Stomach (tissue), 19 donors: ENCODE measurements at places on chromosomes 2 and 18.

GRCh38 chr2:39567507-39567906 lies 98.2 kb upstream of the TMEM178A start:
- no peak for DNase-seq

- DNase-seq, result peak; percentile 67
Measured at GRCh38 chr2:29012211-29012681, 31.1 kb downstream of the TOGARAM2 start.

GRCh38 chr2:102100371-102101096 lies 42.0 kb upstream of the IL1R1 start:
- no peak for DNase-seq

GRCh38 chr18:72601944-72602343 lies 57.8 kb upstream of the CBLN2 start:
- no peak for DNase-seq

GRCh38 chr2:83817511-83817910 lies 641.6 kb downstream of the SUCLG1 start:
- no peak for DNase-seq

- peak; percentile 32 for DNase-seq
Measured at GRCh38 chr2:3233877-3234276, 143.7 kb downstream of the EIPR1 start.

DNA sequence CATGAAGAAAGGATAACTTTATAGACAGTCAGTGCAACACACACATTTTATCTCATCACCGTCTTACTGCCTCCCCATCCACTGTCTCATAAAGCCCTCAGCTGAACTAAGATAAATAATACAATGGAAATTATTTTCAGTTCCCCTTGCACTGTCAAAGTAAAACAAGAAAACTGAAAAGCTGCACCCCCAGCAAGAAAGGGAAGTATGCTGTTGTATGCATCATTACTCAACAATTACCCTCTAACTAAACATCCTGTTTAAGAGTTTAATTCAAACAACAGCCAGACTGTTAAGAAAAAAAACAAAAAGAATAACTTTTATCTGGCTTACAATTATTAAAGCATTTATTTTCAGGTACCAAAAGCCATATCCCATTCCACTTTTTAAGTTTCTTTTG lies 25.0 kb downstream of the MPPE1 start:
- no peak for DNase-seq

DNA sequence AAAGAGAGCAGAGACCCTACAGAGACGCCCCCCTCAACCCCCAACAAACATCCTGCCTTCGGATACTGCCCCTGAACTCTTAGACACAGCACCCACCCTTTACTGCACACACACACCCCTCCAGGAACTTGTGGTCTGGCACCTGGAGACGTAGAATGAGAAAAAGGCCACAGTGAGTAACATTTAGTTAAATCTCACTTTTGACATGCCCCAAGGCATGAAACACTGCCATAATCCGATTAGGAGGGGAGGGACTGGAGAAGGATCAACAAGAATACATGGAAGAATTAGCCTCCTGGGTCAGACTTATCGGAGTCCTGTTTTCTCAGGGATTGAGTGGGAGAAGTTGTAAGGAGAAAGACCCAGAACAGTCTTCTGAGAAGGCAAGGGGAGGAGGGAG lies 4.1 kb downstream of the CDK5R2 start:
- DNase-seq, result no peak

DNA sequence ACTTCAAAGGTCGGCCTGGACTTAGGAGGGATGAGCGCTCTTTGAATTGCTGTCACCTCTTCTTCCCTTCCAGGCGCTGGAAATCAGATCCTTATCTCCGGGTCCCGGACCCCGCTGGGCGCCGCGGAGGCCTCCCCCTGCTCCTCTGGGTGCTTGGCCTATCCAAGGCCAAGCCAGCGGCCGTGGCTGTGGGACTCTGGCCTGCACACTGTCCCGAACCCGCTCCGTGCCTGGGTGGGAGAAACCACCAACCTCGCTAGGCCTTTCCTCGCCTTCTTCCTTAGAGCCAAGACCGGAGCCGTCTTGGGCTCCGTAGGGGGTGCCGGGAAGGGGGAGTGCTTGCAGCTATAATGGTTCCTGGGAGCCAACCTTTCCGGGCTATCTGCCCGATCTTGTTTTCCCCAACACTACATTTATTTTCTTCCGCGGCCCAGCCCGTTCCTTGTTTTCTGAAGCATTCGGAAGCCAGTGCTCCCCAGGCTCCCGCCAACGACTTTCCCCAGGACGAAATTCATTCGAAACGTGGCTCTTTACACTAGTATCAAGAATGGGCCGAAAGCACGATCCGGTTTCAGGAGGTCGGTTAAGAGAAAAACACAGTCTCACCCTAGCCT lies 2.4 kb downstream of the OSR1 start:
- peak; percentile 24 for DNase-seq

DNA sequence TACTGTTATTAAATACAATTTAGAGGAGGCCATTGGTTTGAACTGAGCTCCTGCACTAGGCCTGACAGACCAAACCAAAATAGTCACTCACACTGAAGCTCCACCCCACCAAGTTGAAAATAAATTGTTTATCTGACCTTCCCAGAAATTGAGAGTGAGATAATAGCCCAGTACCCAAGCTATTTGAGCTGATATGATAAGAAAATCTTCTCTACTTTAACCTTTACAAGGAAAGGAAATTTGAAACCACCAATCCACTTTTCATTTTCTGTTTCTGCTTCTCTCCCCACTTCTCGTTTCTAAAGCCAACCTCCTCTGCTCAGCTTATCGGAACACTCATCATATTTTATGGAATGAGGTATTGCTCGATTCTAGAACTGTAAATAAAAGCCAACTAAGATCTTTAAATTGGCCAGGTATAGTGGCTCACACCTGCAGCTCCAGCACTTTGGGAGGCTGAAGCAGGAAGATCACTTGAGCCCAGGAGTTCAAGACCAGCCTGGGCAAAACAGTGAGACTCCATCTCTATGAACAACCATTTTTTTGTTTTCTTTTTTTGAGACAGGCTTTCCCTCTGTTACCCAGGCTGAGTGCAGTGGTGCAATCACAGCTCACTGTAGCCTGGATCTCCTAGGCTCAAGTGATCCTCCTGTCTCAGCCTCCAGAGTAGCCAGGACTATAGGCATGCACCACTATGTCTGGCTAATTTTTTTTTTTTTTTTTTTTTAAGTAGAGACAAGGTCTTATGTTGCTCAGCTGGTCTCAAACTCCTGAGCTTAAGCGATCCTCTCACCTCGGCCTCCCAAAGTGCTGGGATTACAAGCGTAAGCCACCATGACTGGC lies 13.3 kb upstream of the GALM start:
- DNase-seq, result no peak

- no peak for DNase-seq
Measured at GRCh38 chr2:112881217-112881985, 29.6 kb upstream of the IL37 start.

- no peak for DNase-seq
Measured at GRCh38 chr2:126275098-126275497, 380.9 kb upstream of the GYPC start.

- DNase-seq, result peak; percentile 55
Measured at GRCh38 chr2:241545106-241545505, 13.4 kb upstream of the BOK start.

DNA sequence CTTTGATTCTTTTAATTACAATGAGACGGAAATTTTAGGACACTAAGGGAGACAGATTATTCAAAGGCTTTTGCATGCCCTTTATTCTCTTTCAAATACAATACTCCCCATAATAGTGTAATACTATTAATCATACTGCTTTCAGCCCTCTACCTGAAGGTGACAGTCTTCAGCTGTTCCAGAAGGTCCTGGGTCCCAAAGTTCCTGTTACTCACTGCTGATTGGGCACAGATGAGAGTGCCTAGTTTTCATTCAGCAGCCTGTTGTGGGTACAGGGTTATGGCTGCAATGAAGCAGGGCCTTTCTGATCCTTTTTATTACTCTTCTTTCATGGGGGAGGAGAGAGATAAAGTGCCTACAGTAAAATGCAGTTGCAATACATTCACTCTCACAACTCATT lies 80.2 kb downstream of the NUP35 start:
- DNase-seq, result no peak

- DNase-seq, result no peak
Measured at GRCh38 chr2:84492571-84492970, 23.7 kb upstream of the DNAH6 start.

DNA sequence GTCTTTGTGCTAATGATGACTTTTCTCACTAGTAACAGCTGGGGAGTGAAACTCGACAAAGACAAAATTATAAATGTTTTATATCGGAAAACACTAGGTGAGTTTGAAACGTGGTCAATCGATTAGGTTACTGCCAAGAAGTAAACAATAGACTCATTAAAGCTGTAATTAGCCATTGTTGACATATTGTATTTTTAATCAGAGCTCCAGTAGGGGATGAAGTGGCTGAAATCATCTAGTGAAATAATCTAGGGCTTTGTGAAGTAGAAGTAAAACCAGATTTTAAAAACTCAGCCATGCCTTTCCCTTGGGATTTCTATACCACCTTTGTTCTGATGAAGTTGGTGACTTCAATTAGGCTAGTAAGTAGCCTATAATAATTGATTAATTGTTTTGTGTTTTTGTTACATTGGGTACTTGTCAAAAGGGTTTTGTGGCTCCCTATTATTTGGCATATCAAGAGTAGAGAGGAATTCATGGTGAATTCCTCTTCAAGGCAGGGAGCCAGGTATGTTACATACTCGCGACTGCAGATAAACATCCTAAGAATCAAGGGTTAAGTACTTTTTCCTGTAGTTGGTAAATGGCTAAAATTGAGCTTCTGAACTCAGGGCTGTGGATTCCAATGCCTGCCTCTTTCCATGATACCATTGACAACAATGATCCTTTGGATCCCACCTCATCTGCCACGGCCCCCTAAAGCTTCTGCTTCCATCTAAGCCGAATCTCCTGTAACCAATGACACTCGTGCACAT lies 31.6 kb downstream of the RAB27B start:
- DNase-seq, result no peak

- no peak for DNase-seq
Measured at GRCh38 chr2:29456429-29456828, 341.2 kb downstream of the CLIP4 start.

- DNase-seq, result no peak
Measured at GRCh38 chr2:69381337-69381737, 5.7 kb downstream of the GFPT1 start.

DNA sequence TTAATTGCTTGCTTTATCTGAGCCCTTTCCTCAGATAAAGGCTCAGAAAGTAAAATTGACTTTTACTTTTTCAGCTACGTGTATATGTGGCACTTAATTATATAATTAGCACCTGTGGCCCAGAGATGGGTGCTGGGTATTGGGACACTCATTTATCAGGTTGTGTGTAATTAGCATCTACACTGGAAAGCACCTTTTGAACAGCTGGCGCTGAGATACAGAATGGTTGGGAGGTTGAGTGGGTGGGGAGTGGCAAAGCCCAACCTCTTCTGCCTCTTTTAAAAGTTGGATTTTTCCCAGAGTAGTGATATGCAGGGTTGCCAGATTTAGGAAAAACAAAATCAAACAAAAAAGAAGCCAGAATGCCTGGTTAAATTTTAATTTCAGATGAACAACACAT lies 23.9 kb downstream of the SPTBN1 start:
- DNase-seq, result no peak

GRCh38 chr2:196186266-196186980 lies 15.0 kb upstream of the STK17B start:
- no peak for DNase-seq

GRCh38 chr18:74598350-74599001 lies 806 bp downstream of the ZNF407 start:
- DNase-seq, result peak; percentile 89

GRCh38 chr2:20675701-20676352 lies 8.9 kb downstream of the GDF7 start:
- DNase-seq, result peak; percentile 65

- no peak for DNase-seq
Measured at GRCh38 chr18:49648326-49648725, 86.5 kb downstream of the LIPG start.

DNA sequence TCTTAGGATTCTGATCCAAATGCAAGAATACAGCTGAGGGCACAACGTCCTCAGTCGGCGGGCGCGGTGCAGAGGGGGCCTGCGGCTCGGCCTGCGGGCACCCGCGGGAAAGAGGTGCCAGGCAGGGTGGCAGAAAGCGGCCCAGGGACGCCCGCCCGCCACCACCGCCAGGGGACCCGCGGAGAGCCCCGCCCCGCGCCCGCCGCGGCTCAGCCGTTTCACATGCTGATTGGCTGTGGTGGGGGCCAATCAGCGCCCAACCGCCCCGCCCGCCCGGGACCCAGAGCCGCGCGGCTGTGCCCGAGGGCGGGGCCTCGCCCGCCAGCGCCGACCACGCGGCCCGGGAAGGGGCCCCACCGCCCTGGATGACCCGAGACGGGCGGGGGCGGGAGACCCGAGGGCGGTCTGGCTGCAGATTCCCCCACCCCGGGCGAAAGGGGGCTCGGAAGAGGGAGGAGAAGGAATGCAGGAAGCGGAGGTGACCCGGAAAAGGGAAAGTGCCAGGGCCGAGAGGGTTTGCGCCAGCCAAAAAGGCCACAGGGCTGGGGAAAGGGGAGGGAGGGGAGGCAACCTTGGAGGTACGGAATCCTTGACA lies 8.0 kb downstream of the IRS1 start:
- peak; percentile 97 for DNase-seq

GRCh38 chr18:26794230-26795101 lies 71.0 kb downstream of the AQP4 start:
- DNase-seq, result peak; percentile 71

DNA sequence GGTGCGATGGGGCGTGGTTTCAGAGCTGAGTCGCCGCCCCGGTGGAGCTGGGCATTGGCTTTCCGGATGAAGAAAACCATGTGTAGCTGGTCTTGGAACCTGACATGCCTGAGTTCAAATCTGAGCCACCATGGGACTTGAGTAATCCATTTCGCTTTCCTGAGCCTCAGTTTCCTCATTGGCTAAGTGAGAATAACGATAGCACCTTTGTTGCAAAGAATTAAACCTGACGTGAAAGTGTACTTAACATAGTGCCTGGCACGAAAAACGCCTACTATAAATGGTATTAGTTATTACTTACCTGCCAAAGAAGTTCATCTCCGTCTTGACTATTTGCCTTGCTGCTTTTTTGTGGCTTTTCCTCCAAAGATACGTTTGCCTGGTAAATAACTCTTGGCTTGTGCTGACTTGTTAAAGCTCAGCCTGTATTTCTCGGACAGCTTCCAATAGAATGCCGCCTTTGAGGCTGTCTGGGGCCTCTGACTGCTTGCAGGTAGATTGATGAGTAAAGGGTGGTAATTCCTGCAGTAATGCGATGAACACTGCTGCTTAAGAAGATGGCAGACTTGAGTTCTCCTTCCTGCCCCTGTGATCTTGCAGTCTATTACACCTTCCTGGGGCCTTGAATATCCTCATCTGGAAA lies 1.3 kb downstream of the CDCA7 start:
- peak; percentile 16 for DNase-seq

- no peak for DNase-seq
Measured at GRCh38 chr18:3514312-3515216, 64.6 kb downstream of the TGIF1 start.

DNA sequence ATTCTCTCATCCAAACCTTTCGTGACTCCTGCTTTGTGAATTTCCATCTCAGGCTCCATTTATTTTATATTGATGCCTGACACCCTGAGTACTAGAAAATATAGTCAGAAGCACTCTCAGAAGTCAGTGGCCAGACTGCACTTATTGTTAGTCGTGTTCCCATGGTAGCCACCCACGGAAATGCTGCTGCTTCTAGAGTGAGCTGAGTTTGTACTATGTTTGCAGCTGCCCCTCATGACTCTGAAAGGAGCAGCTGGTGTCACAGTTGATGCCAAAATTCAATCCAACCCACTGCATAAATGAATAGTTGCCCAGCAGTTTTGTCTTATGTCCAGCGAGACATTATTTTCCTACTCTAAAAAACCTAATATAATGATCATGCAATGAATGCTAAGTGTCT lies 265.2 kb upstream of the SPHKAP start:
- DNase-seq, result no peak

GRCh38 chr2:221559991-221560390 lies 12.1 kb downstream of the EPHA4 start:
- no peak for DNase-seq
